Stimulated activated CD4-positive, alpha-beta T cell treated with anti-CD3 and anti-CD28 coated beads, TNF-alpha, amount 100 ng/mL, for 1 hour (primary cell): ENCODE measurements at places on chromosomes 4 and X.

- DNase-seq: no peak
These were observed 263.7 kb upstream of the UGT8 start for GRCh38 chr4:114334884-114335330.

DNA sequence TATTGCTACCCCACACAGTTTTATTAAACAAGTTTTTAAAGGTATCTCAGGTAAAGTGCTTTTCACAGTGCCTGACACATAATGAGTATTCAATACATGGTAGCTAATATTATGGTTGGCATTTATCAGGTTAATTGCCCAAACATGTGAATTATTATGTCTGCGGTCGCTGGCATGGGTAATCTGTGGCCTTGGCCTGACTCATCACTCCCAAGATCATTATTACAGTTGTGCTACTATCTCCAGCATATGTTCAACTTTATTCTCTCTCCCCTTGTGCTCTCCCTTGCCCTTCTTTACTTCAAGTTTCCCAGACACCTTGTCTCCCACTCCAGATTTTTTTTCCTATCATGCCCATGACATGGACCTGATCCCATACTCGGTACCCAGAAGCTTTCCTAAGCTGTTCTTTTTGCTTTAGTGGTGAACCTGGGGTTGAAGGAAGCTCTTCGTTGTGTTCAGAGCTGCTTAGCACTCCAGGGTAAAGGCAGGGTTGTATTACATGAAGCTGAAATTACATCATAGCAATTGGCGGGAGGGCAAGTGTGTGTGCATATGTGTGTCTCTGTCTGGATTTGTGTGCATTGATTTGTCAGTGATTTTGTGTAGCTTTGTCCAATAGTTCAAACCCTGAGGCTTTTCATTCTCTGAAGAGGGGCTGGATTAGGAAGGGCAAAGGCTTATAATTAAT is 176.5 kb upstream of the NRK start:
- no peak for DNase-seq

DNA sequence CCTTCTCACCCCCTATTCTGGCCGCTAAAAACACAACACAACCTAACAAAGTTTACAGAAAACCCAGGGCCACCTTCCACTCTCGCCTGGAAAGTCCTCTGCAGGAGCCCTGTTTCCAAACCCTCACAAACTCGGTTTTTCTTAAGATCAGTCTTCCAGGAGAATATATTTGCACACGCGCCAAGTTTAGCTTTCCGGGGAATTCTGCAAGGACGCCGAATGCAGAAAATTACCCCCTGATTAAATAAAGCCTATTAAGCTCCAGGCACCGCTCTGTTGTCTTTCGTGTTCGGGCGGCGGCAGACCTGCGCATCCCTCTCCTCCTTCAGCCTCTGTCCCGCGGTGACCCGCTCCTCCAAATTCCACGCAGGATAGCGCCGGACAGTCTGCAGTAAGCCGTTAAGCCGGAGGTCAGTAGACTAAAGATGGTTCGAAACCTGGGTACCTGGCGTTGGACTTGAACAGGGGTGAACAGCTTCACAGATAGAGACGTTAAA is 5.0 kb downstream of the MSX1 start:
- DNase-seq: no peak

DNA sequence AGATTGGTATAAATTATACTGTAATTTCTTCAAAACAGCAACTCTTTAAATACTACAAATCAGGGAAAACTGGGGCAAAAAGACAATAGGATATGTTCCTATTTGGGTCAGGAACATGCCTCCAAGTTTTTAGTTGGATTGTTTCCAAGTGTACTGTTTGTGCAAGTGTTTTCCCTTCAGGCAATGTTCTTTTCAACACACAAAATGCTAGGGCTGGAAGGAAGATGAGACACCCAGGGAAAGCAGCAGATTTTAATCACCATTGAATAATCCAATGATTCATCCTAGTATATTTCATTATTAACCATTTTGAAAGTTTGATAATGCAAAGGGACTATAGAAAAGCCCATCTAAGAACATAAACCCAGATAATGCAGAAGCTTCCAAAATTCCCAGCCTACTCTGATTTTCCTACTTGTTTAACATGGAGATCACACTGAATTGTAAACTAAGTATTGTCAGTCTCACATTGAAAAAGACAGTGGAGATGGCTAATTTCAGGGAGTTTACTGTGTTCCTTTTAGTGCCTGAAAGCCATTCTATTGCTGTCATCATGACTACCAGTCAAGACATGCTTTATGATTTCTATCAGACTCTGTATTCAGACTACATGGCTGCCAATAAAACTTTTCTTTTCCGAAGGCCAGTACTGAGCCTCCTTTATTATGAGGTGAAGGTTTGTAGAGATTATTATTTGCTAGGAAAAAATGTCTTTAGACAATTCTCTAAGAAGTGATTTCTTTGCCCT is 38.6 kb downstream of the COL4A6 start:
- DNase-seq: no peak

GRCh38 chr4:119010909-119011606 is 122.4 kb downstream of the SYNPO2 start:
- no peak for DNase-seq

GRCh38 chr4:78622253-78622979 is 70.8 kb downstream of the ANXA3 start:
- DNase-seq: no peak

GRCh38 chr4:122921971-122922876 is at the start of gene NUDT6:
NUDT6 (minus strand) TSS chr4:122922597; CDS start chr4:122922572, 25 bp downstream.
- no peak for DNase-seq

- no peak for DNase-seq
These were observed 1656.6 kb upstream of the IGFBP7 start for GRCh38 chr4:58766763-58767162.

- no peak for DNase-seq
These were observed 63.4 kb downstream of the LCORL start for GRCh38 chr4:17958181-17958580.

DNA sequence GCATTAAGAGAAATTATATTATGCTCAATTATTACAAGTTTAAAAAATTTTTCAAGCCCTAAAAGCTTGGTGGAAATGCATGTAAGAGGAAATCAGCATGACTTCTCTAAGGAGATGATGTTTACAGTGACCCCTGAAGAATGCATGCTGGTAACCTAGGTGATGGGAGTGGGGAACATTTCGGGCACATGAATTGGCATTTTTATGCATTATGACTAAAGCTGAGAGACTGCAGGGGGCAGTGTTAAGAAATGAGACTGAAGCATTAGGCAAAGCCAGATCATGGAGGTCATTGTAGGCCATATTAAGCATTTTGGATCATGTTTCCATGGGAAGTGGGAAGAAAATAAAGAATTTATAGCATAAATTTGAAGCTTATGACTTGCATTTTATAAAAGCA is 421.3 kb downstream of the FAT4 start:
- DNase-seq: no peak

DNA sequence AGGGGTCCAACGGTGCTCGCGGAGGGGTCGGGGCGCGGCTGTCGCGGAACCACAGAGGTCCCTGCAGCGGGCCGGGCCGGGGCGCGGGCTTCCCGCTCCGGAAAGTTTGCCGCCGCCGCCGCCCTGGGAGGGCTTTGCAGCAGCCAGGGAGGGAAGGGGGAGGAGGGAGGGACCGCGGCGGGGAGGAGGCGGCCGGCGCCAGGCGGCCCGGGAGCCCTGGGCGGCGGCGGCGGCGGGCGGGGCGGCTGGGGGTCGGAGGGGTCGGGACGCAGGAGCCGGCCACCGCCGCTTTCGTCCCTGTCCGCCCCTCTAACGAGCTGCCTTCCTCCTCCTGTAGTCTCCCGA is 375 bp downstream of the FGFR3 start:
- DNase-seq: peak; percentile 18

DNA sequence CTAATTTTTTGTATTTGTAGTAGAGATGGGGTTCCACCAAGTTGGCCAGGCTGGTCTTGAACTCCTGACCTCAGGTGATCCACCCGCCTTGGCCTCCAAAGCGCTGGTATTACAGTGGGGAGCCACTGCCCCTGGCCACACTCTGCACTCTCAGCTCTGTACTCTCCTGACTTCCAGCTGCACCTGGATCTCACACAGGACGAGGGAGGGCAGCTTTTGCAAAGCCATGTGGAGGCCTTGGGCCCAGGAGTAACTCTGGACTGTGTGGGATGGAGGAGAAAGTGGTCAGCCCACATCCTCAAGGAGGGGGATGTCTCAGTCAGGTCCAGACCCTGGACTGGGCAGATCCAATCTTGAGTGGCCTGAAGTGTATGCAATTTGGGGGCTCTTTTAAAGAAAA is 23.0 kb downstream of the NAT8L start:
- no peak for DNase-seq

GRCh38 chr4:93635943-93636342 is 192.6 kb upstream of the ATOH1 start:
- no peak for DNase-seq

GRCh38 chr4:73684097-73684496 is 56.3 kb upstream of the CXCL8 start:
- no peak for DNase-seq

GRCh38 chr4:28436191-28437080 is 1575.8 kb downstream of the STIM2 start:
- no peak for DNase-seq

DNA sequence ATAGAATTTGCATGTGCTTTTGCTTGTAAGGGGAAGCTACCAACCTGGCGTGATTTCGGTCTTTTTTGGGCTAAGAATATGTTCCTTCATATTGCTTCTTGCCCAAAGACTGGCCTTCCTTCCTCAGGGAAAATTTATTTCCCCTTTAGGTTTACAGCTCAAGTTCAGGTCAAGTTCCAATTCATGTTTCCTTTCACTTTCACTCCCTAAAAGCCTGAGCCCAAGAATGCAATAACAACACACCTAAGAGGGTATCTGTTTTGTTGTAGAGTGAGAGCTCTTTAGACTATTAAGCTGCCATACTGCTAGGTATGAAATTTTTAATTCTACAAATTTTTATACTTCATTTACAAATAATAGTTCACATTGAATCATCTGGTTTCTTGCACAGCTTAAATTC is 299.6 kb downstream of the TLL1 start:
- DNase-seq: no peak

DNA sequence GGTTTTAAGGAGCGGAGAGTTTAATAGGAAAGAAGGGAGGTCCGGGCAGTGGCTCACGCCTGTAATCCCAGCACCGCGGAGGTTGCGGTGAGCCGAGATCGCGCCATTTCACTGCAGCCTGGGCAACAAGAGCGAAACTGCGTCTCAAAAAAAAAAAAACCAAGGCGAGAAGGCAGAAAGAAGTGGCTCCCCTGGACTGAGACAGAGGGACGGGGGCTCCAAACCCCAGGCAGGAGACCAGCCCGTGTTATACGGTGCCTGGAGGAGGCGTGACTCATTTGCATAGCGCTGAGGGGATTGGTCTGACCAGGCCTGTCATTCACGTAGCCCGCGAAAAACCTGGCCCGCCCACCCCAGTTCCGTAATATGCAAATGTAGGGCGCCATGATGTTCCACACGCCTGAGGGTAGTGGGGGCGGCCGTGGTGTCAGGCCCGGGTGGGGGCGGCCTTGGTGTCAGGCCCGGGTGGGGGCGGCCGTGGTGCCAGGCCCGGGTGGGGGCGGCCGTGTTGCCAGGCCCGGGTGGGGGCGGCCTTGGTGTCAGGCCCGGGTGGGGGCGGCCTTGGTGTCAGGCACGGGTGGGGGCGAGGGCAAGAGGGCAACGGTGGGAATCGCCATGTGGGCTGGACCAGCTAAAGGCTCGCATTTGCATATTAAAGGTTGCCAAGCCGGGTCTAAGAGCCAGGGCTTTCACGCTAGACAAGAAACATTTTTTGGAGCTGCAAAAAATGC is 2.1 kb downstream of the PLCXD1 start:
- DNase-seq: peak; percentile 73

- no peak for DNase-seq
These were observed 1.1 kb downstream of the PLXNA3 start for GRCh38 chrX:154458954-154459778.

DNA sequence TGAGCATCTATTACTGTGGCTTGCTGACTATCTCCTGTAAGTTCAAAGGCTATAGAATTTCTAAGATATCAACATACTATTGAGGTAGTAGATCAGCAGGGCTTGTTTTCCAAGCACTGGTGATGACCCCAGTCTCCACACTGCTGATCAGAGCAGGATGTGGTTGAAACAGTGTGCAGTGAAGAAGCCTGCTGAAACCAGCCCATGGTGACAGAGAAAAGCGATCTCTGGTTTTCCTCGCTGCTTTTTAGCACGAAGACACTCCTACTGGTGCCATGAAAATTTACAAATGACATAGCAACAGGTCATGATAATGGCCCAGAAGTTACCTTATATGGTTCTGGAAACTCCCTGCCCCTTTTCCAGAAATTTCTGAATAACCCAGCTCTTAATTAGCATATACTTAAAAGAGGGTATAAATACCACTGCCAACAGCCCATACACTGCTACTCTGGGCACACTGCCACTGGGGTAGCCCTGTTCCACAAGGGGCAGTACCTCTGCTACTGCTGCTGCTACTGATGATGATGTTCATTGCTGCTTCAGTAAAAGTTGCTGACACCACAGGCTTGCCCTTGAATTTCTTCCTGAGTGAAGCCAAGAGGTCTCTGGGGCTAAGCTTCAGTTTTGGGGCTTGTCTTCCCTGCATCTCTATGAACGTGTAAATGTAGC is 1689.5 kb upstream of the PCDH10 start:
- DNase-seq: no peak

GRCh38 chr4:29405116-29405515 is 1315.1 kb upstream of the PCDH7 start:
- DNase-seq: no peak

DNA sequence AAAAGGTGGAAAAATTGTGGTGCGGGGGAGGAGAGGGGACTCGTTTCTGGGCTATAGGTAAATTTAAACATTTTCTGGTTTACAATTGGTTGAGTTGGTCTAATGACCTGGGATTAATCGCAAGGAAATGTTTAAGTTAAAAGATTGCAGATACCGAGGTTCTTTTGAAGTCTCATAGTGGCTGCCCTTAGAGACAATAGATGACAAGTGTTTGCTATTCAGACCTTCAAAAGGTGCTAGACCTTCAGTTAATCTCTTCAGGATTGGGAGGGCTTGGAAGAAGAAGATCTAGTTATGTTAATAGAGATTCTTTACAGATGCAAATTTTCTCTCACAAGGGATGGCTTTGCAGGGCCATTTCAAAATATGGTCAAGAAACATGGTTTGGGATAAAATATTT is 2286.1 kb upstream of the AGA start:
- no peak for DNase-seq
